ENCODE measurements at places on chromosomes 6 and 20. TPM values are rescaled to one million over a fixed set of nuclear protein-coding genes. Genes with fewer than 3 reads are reported as not detected.

The DEFB124 gene
- 1.7 TPM for total RNA-seq

- DNase-seq: no peak
These were observed 22.2 kb upstream of the GABRR1 start for GRCh38 chr6:89239338-89239737.

DNA sequence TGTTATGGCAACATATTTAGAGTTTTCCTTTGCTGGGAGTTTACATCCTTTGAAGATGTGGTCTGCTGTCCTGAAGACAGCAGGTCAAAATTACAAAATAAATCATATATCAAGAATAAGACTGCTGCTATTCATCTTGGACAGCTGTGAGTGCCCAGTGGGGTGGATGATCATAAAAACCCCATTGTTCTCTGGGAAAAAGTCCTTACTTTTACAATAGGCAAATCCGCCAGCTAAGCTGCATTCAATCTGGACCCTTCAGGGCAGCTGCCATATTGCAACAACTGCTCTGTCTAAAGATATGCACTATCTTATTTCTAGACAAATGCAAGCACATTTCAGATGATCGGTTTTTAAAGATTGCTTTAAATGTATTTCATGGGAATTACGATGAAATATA, 19.4 kb downstream of the CASS4 start:
- no peak for DNase-seq

- peak; percentile 24 for DNase-seq
These were observed 365.7 kb downstream of the ZFAND3 start for GRCh38 chr6:38185244-38185643.

DNA sequence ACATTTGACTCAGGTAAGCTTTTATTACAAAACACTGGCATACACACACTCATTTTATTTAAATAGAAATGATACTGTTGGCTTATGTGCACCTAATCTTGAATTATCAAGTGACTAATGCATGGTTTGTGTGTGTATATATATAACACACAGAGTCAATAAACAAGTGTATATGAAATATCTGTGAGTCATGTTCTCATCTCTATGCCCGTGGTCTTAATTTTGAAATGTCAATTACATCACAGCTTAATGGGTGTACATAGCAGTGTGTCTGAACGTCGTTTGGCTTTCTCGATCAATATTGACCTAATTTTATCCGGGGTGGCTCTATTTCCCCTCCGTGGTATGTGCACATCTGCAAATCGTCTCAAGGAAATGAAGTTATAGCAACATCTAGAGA, 104.0 kb upstream of the ZFP64 start:
- no peak for DNase-seq

DNA sequence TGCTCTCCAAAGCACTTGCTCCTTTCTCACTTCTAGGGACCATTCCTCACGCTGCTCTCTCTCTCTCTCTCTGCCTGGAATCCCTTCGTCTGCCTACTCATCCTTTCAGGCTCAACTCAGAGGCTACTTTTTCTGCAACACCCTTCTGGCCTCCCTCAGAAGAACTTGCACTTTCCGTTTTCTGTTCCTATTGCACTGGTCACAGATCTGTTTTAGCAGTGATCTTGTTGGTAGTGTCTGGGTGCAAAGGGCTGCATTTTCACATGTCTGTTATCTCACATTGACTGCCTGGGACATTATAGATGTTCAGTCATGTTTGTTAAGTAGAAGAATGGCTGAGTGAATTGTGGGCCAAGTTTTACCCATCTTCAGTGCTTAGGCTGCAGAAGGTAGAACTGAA, 63.5 kb downstream of the RIN2 start:
- DNase-seq: no peak

The FAM162B gene
- total RNA-seq: 5.1 TPM

The DIDO1 gene
- total RNA-seq: 39.0 TPM

- DNase-seq: no peak
These were observed 199.8 kb downstream of the SMOC2 start for GRCh38 chr6:168640768-168641167.

GRCh38 chr20:63351326-63351700, 9.8 kb downstream of the CHRNA4 start:
- DNase-seq: no peak

DNA sequence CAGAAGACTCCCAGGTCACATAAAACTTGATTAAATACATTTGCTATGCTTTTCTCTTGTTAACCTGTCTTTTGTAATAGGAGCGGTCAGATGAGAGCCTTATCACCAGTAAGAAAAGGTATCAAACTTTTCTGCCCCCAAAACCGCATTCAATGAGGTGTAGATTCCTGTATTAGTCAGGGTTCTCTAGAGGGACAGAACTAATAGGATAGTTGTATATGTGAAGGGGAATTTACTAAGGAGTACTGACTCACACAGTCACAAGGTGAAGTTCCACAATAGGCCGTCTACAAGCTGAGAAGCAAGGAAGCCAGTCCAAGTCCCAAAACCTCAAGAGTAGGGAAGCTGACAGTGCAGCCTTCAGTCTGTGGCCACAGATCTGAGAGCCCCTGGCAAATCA, 32.7 kb downstream of the PTPRK start:
- DNase-seq: no peak

GRCh38 chr20:40470445-40471260, 218.4 kb downstream of the MAFB start:
- DNase-seq: no peak

- no peak for DNase-seq
These were observed 169.5 kb downstream of the TASP1 start for GRCh38 chr20:13469262-13469661.

All from mesenteric fat pad (tissue), 1 donor.